ENCODE measurements at places on chromosomes 2 and 18. TPM values are rescaled to one million over a fixed set of nuclear protein-coding genes. Genes with fewer than 3 reads are reported as not detected.

DNA sequence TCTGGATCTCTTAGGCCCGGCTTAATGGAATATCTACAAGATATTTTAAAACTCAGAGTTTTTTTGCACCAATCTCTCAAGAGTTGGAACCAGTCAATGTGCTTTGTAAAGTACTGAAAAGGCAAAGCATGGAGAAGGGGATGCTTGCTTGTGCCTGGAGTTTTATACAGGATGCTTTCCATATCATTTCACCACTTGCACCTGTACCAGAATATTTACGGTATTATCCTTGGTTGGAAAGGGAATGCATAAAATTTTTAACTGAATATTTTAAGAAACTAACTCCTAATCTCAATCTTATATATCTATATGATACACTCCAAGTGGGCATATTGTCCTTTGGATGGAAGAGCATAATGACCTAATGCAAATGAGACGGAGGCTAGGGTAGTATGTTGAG lies 318.7 kb downstream of the CLIP4 start:
- DNase-seq, result no peak

- peak; percentile 15 for DNase-seq
Observed at GRCh38 chr2:127174136-127174535, 46.0 kb downstream of the CYP27C1 start.

The WDPCP gene
- 19.0 TPM for total RNA-seq

The UGT1A3 gene
- not detected for total RNA-seq

DNA sequence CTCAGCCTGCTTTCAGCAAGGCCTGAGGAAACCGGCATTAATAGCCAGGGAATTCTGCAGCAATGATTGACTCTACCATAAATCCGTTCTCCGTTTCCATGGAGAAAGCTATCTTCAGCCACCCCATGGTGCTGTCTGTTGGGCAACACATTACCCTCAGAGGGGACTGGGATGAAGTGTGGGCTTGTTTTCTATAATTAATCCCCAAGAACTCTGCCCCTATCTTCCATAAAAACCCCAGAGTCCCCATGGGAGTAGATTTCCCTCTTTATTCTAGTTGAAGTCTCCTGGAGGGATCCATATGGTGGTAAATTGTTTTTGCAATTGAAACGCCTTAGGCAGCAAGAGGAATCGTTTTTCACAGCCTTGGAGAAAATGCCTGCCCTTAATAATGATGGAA lies 9.2 kb downstream of the G6PC2 start:
- DNase-seq, result no peak

The DSEL gene
- 1.9 TPM for total RNA-seq

The PLB1 gene
- 0.28 TPM for total RNA-seq

DNA sequence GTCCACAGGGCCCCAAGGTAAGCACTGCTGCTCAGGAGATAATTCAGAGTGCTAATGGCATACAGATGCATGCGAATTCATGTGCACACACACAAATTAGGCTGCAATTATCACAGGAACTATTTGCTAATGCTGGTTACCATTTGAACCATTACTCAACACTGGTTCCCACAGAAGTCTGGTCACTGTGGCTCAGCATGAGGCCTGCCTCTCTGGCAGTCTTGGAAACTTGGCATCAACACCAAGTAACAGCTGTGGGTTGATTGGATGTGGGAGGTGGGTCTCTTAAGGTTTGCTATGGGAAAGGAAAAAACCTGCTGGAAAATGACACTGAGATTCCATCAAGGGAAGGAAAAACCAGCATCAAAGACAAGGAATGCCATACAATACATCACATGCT lies 105.0 kb downstream of the CELF4 start:
- DNase-seq, result no peak

DNA sequence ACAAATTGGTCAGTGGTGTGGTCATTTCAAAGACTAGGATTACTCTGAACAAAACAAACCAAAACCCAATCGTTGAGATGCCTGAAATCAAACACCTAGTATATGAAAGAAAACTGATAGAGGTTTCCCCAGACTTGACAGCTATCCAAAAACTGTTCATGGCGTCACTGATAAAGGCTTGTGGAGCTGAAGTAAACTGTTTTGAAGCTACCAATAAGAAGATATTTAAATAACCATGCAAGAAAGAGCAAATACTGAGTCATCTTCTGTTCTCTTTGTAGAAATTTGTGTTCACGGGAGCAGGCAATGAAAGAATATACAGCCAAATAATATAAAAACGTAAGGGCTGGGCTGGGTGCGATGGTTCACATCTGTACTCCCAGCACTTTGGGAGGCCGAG lies 7.5 kb upstream of the COLEC11 start:
- DNase-seq, result no peak

DNA sequence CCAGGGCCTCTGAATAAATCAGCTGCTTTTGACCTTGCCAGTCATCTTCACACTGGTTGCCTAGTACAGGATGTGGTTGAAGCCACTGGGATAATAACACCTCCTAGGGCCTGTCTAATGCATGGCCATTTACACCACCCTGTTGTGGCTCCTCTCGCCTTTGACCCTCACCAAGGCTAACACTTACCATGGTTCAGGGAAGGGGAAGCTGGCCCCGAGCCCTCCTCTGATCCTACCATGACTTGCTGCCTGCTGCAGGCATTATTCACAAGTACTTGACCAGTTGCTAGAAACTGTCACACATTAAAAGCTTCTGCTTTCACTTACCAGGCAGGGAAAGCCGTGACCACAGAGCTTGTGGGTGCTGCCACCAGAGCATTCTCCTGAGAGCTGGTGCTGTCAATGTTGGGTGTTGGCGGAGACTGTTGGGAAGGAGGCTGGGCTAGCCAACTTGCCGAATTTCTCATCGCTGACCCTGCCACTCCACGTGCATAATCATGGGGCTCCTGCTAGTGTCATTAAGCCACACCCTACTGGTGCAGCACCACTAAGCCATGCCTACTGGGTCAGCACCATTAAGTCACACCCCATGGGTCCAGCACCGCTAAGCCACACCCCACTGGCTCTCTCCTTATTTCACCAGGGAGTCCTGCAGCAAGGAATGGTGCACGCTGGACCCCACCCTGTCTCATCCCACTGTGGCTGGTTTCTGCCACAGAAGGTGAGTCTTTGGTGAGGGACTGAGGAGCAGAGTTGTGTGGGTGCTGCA lies 47.0 kb upstream of the TTC39C start:
- DNase-seq, result no peak

The CTNNA2 gene
- total RNA-seq, result not detected

DNA sequence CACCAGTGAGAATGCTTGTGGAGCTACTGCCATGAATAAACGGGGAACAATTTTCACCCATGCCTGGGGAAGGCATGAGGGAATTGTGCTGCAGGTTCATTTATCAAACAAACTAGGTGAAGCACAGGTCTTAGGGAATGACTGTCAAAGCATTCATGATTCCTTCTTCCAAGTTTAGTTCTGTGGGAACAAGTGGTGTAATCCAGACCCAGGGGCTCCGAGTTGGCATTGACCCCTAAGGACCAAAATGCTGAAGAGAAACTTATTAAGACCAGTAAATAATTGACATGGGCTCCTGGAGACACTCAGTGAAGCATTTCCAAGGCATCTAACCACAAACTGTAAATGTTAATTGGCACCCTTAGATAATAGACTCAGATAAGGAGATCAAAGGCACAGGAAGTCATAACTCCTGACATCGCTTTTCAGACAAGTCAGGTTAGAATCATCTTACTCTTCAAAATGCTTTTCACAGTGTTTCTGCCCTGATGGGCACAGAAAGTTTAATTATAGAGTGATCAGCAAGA lies 96.9 kb downstream of the SPP2 start:
- no peak for DNase-seq

DNA sequence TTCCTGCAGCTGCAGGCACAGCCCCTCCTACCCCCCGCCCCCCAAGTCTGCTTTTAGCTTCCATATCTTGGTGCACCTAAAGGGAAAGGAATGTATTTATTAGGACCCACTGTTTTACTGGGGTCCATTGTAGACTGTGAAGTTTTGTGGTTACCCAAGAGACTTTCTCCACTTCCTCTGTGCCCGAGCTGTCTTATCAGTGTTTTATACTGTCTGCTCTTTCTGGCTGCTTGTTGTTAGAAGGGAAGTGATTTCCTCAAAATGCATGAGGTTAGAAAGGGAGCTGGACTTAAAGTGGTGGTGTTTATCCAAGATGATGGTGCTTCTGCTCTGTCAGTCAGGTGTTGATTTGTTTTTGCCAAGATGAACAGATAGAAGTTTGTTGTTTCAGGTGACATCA lies 85.0 kb downstream of the PTH2R start:
- no peak for DNase-seq

The DRC1 gene
- not detected for total RNA-seq

DNA sequence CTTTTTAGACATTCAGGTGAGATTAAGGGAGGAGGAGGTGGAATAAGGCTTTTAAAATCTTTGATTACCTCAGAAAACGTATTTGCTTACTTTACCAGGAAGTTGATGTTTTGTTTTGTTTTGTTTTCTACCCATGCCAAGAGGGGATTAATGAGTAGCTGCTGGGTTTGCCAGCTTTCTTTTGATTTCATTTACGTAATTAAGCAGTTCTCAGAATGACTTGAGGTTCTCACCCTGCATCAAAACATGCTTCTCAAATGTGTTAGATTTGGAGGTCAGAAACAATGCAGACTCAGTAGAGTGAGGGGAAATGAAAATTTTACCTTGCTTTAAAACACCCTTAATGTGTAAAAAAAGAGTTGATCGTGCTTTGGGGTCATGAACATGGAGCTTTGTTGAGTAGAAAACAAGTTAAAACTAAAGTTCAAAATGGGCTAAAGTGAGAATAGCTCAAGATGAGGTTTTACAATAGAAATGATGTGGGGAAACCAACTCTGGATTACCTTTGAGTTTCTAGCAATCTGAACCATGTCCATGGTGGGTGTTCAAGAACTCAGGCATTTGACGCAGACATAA lies 217.1 kb upstream of the EPAS1 start:
- no peak for DNase-seq

- DNase-seq, result no peak
Observed at GRCh38 chr2:200056105-200056504, 100.7 kb downstream of the MAIP1 start.

- no peak for DNase-seq
Observed at GRCh38 chr2:179235463-179236108, 29.0 kb downstream of the SESTD1 start.

- DNase-seq, result no peak
Observed at GRCh38 chr2:180003559-180003958, 3.5 kb downstream of the CWC22 start.

DNA sequence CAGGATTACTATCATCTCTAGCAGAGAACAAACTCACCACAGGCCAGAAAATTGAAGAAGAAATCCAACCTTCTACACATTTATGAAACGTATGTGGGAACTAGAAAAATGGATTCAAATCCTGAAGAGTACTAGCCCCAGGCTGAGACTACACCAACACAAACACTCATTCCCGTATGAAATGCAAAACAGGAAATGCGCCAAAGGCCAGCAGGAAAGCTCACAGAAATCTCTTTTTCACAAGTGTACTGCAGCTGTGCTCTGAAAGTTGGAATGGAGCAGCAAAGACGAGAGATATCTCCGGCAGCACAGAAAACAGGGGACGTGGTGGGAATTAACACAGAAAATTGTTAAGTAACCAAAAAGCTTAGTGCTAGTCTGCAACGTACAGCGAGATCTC lies 913.5 kb downstream of the TDRD15 start:
- DNase-seq, result no peak

GRCh38 chr18:54968807-54969206 lies 9.5 kb upstream of the CCDC68 start:
- no peak for DNase-seq

GRCh38 chr2:9690252-9690651 lies 59.5 kb upstream of the YWHAQ start:
- no peak for DNase-seq

- no peak for DNase-seq
Observed at GRCh38 chr18:51074605-51075004, 44.6 kb downstream of the SMAD4 start.

All from T-cell (primary cell).